ENCODE measurements at places on chromosomes 3 and 15. TPM values are rescaled to one million over a fixed set of nuclear protein-coding genes. Genes with fewer than 3 reads are reported as not detected.

Gene ZNF80
- not detected for total RNA-seq

Gene SYNPR
- 0.18 TPM for total RNA-seq

Gene SPESP1
- total RNA-seq = not detected

Gene VGLL3
- 2.0 TPM for total RNA-seq

Gene GATA2
- total RNA-seq = 1.3 TPM

Gene AP2M1
- 457 TPM for total RNA-seq

Gene CPA3
- total RNA-seq = not detected

- peak; percentile 77 for DNase-seq
These were observed 210.5 kb downstream of the DOCK3 start for GRCh38 chr3:50885070-50885850.

- DNase-seq = no peak
These were observed 154.2 kb downstream of the MECOM start for GRCh38 chr3:169509359-169509758.

DNA sequence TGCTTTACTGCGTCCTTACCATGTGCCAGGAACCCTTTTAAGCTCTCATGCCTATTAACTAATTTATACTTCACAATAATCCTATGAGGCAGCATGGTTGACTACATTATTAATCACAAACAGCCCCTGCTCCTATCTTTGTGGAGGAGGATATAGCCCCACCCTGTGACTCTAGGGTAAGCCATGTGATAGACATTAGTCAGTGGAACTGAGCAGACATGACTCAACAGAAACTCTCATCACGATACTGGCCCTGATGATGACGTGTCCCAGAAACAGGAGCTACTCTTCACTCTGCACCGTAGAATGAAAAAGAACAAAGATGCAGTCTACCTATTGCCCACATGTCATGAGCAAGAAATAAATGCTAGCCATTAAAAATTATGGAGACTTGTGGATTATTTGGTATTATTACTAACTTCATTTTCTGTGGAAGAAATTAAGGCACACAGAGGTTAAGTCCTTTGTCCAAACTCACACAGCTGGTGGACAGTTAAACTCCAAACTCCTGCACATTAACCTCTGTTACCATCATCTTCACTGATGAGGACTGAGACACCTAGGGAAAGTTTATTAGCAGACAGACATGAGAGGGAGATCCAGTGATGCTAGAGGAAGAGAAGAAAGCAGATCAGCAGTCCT, 51.2 kb downstream of the CFAP20DC start:
- no peak for DNase-seq

GRCh38 chr3:79041621-79042020, 726.2 kb downstream of the ROBO1 start:
- no peak for DNase-seq

DNA sequence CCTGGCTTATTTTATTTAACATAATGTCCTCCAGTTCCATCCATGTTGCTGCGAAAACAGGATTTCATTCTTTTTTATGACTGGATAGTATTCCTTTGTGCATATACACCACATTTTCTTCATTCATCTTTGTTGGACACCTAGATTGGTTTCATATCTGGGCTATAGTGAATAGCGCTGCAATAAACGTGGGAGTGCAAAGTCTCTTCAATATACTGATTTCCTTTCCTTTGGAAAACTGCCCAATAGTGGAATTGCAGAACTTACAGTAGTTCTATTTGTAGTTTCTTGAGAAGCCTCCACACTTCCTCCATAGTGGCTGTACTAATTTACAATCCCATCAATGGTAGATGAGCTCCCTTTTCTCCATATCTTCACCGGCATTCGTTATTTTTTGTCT, 72.5 kb upstream of the KLHL25 start:
- DNase-seq = no peak

DNA sequence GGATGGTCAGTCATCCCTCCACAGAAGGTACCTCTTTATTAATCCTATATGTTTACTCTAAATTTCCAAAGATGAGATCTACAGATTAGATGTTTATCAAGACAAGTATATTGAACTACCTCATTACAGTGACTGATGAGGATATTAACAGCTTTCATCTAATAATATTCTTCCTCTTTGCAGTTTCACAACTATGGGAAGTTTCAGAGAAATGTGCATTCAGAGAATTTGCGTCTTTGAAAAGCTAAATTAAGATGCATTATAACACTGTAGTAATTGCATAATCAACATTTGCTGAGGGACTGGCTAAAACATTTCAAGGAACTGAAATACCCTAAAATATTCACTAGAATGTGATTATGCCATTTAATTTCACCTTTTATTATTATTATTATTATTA, 46.7 kb downstream of the MCF2L2 start:
- no peak for DNase-seq

DNA sequence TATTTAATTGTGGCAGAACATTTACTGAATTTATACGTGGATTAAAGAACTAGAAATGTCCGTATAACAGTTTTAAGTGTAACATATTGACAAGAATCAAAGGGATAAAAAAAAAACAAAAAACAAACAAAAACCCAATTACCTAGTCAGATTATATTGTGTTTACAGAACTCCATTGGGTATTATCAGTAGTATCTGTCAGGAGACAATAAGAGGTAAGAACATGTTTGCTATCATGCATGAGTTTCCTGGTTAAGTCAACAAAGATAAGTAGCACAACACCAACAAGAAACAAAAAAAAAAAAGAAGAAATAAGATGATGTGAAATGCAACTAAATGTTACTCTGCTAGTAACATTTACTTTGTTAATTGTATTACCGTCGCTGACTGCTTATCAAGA, 570.6 kb downstream of the ZBBX start:
- no peak for DNase-seq

- no peak for DNase-seq
These were observed 133.3 kb upstream of the KLHL25 start for GRCh38 chr15:85927931-85928537.

GRCh38 chr15:27328186-27328585, 357.2 kb downstream of the GABRG3 start:
- DNase-seq = no peak

DNA sequence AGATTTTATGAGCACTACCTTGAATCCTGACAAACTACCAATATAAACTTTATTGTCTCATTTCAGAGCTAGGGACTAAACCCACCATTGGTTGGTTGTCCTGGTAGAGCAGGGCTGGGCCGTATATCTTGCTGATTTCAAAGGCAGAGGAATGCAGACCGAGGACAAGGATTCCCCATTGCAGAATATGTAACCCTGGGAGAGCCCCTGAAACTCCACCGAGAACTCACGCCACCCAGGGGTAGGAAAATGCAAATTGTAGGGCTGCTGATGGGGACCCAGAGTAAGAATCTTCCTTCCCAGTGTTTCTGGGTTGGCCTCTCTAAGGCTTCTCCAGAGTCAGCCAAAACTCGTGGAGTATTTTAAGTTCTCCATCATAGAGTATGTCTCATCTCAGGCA, 235.3 kb downstream of the ABHD5 start:
- DNase-seq = peak; percentile 70

- no peak for DNase-seq
These were observed 59.8 kb downstream of the SFMBT1 start for GRCh38 chr3:52986049-52986448.

DNA sequence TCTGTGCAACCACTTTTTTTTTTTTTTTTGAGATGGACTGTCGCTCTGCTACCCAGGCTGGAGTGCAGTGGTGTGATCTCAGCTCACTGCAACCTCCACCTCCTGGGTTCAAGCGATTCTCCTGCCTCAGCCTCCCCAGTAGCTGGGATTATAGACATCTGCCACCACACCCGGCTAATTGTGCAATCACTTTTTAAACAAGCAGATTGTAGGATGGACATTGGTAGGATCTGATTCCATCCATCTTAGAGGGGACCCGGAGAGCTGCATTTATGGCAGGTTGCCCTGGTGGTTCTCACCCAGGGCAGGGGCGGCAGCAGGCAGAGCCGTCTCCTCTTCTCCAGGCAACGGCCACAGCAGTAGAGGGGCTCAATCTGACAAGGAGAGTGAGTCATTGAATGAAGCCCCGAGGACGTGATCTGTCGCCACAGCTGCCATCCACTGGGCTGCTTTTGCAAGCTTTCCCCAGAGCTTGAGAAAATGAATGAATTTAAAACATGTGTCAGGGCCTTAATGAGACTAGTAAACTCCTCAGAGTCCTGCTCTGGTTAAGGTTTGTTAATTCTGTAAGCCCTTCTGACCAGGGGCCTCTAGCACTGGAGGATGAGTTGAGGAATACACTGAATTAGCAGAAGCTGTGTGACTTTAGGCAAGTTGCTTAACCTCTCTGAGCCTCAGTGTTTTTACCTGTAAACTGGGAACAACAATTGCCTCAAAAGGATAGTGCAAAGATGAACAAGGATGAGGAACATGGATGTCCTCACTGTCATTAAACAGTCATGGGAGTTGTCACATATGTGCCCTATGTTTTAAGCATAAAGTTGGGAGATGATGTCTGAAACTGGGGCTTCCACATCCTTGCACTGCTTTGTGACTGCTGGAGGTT, 129.1 kb downstream of the ASB7 start:
- DNase-seq = no peak

GRCh38 chr15:41258750-41259471, 27.8 kb downstream of the CHP1 start:
- DNase-seq = no peak

- no peak for DNase-seq
These were observed 90.4 kb upstream of the PHLDB2 start for GRCh38 chr3:111768571-111769100.

- DNase-seq = no peak
These were observed 9.2 kb upstream of the LIMD1 start for GRCh38 chr3:45585371-45585770.

GRCh38 chr15:93846148-93846547, 385.2 kb upstream of the MCTP2 start:
- no peak for DNase-seq

GRCh38 chr15:32956006-32956405, 238.2 kb downstream of the GREM1 start:
- peak; percentile 74 for DNase-seq

- DNase-seq = no peak
These were observed 85.3 kb upstream of the SLC6A1 start for GRCh38 chr3:10907262-10907661.

GRCh38 chr15:64930019-64930652, 18.4 kb downstream of the ANKDD1A start:
- DNase-seq = no peak

GRCh38 chr3:61221759-61222362, 29.4 kb downstream of the FHIT start:
- no peak for DNase-seq

Data from endodermal cell (in vitro differentiated cells).